GM23248 (cell line): ENCODE measurements at places on chromosomes 16 and 17.
A peak's percentile ranks its signal among the peaks of the same experiment; 100 is the strongest.

GRCh38 chr17:52140601-52141000, 17.9 kb downstream of the CA10 start:
- no peak for DNase-seq

GRCh38 chr17:60383379-60383778, 8.6 kb downstream of the USP32 start:
- DNase-seq = no peak

- peak; percentile 27 for DNase-seq
Observed at GRCh38 chr17:74873874-74874614, 1.2 kb upstream of the FDXR start.

DNA sequence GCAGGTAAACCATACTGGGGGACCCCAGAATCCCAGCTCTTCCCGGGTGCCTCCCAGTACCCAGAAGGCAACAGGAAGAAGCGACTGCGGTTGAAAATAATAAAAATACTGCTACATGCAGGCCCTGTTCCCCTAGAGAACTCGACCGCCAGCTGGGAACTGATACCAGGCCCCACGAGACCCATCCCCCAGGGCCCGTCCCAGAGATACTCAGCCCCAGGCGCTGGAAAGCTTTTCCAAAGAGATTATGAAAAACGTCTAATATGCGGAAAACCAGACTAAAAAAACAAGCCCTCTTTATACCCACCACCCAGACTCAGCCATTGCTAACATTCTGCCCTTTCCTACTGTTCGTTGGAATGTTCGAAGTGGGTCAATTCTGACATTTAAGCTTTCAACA, 12.9 kb upstream of the MEAK7 start:
- DNase-seq = no peak

GRCh38 chr16:57539072-57539796, 2.9 kb upstream of the CCDC102A start:
- DNase-seq = no peak

GRCh38 chr17:2025622-2026309, 632 bp upstream of the RTN4RL1 start:
- peak; percentile 80 for DNase-seq
